ENCODE measurements at places on chromosomes 2 and 18. TPM values are rescaled to one million over a fixed set of nuclear protein-coding genes. Genes with fewer than 3 reads are reported as not detected.

The TRIM43 gene
- not detected for total RNA-seq

The XIRP2 gene
- not detected for total RNA-seq

The FAM110C gene
- not detected for total RNA-seq

The EMX1 gene
- not detected for total RNA-seq

The RAB12 gene
- total RNA-seq: 53.6 TPM

The RGPD5 gene
- total RNA-seq: 22.0 TPM

The EVX2 gene
- under 0.01 TPM for total RNA-seq

The PLGLB2 gene
- total RNA-seq: 1.1 TPM

The HK2 gene
- 91.0 TPM for total RNA-seq

The C2orf66 gene
- total RNA-seq: not detected

The TBR1 gene
- total RNA-seq: not detected

The MBP gene
- total RNA-seq: 43.8 TPM

The MYOM1 gene
- 1.3 TPM for total RNA-seq

The SCYGR8 gene
- total RNA-seq: not detected

The LYPD6B gene
- 2.0 TPM for total RNA-seq

The PJVK gene
- 1.8 TPM for total RNA-seq

The TP53I3 gene
- 35.7 TPM for total RNA-seq

The USP34 gene
- total RNA-seq: 103 TPM

The FEV gene
- total RNA-seq: not detected

The LHCGR gene
- total RNA-seq: not detected

The STPG4 gene
- 0.37 TPM for total RNA-seq

The PSD4 gene
- total RNA-seq: 3.4 TPM

The RGPD4 gene
- not detected for total RNA-seq

The PRSS56 gene
- total RNA-seq: not detected

The SERPINB10 gene
- not detected for total RNA-seq

The IL36G gene
- total RNA-seq: not detected

The FBXO41 gene
- 1.6 TPM for total RNA-seq

The COL3A1 gene
- 5,666 TPM for total RNA-seq

The PLEKHH2 gene
- total RNA-seq: 5.3 TPM

The NEUROD1 gene
- not detected for total RNA-seq

The ZNF513 gene
- 7.0 TPM for total RNA-seq

The EMILIN1 gene
- total RNA-seq: 242 TPM

The EPAS1 gene
- total RNA-seq: 42.0 TPM
